T-cell (primary cell): ENCODE measurements at places on chromosomes 6 and 20. TPM values are rescaled to one million over a fixed set of nuclear protein-coding genes. Genes with fewer than 3 reads are reported as not detected.

DNA sequence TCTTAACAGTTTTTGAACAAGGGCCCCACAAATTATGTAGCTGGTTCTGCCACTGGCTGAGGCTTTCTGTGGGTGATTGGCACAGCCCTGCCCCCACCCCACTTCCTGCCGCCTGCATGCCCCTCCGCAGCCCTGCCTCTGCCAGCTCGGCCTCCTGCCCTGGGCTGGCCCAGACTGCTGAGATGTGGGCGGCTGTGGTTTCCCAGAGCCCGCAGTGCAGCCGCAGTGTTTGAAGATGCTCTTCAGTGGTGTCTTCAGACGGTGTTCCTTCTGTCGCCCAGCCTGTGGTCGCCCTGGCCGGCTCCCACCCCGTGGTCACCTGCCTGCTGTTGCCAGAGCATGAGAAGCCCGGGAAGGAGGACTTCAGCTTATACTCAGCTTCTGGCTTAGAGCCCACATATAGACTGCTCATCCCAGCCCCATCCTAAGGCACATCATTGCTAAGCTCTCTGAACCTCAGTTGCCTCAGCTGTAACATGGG, 154.3 kb downstream of the VEGFA start:
- DNase-seq, result peak; percentile 56

- DNase-seq, result no peak
These were observed 353.9 kb downstream of the BCKDHB start for GRCh38 chr6:80460257-80460865.

DNA sequence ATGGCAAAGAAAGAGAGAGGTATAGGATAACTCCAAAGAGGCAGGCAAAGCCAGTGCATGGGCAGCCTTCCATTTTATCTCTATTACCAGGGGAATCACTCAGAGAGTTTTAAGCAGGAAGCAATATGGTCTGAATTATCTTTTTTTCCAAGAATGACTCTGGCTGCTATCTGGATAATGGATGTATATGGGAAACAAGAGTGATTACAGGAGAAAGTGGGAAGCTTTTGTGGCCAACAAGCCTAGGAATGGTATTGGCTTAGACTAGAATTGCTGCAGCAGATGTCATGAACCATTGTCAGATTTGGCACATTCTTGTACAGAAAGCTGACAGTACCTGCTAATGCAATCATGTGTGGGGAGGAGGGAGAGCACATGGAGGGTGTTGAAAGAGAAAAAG, 73.0 kb upstream of the BTBD3 start:
- DNase-seq, result no peak

DNA sequence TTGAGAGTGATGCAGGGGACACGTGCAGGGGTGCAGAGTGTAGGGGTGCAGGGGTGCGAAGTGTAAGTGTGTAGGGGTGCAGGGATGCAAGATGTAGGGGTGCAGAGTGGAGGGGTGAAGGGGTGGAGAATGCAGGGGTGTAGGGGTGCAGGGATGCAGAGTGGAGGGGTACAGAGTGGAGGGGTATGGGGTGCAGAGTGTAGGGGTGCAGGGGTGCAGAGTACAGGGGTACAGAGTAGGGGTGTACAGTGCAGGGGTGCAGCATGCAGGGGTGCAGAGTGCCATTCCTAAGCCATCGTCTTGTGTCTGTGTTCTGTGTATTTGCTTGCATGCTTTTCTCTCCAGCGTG, 345.4 kb downstream of the TAF4 start:
- no peak for DNase-seq

Gene ERMARD
- 24.7 TPM for total RNA-seq

DNA sequence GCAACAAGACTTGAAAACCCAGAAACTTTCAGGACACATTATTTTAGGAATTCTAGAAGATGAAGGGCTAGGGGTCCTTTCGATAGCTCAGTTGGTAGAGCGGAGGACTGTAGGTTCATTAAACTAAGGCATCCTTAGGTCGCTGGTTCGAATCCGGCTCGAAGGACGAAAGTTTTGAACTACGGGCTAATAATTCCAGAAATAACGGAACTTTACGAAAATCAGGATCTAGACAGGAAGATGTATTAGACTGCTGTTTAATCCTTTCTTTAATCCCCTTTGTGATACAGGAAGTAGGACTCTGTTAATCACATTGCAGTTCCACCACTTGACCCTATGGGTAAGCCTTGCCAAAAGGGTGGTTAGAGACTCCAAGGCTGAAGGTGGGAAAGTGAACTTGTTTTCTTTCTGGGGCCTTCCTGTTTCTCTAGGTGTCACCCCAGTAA, 21.2 kb upstream of the ABT1 start:
- DNase-seq, result no peak

Gene DUSP15
- not detected for total RNA-seq

- no peak for DNase-seq
These were observed 40.4 kb upstream of the KIF25 start for GRCh38 chr6:167956983-167957492.

Gene OR2H1
- not detected for total RNA-seq

DNA sequence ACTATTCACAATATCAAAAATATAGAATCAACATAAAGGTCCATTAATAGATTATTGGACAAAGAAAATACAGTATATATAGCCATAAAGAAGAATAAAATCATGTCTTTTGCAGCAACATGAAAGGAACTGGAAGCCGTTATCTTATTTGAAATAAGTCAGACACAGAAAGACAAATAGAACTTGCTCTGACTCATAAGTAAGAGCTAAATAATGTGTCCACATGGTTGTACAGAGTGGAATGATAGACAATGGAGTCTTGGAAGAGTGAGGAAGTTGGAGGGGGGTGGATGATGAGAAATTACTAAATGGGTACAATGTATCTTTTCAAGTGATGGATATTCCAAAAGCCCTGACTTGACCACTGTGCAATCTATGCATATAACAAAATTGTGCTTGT, 613.5 kb downstream of the PHF3 start:
- DNase-seq, result no peak

- DNase-seq, result no peak
These were observed 35.5 kb upstream of the NXT1 start for GRCh38 chr20:23315099-23315498.

Gene TMEM217
- 0.49 TPM for total RNA-seq

Gene SUMO4
- total RNA-seq, result 11.4 TPM

Gene TRIM38
- total RNA-seq, result 20.5 TPM

GRCh38 chr6:150705392-150705791, 105.7 kb downstream of the PLEKHG1 start:
- no peak for DNase-seq

- no peak for DNase-seq
These were observed 28.1 kb downstream of the ALDH8A1 start for GRCh38 chr6:134921721-134922261.

- DNase-seq, result no peak
These were observed 3.1 kb downstream of the MYL9 start for GRCh38 chr20:36544134-36545018.

DNA sequence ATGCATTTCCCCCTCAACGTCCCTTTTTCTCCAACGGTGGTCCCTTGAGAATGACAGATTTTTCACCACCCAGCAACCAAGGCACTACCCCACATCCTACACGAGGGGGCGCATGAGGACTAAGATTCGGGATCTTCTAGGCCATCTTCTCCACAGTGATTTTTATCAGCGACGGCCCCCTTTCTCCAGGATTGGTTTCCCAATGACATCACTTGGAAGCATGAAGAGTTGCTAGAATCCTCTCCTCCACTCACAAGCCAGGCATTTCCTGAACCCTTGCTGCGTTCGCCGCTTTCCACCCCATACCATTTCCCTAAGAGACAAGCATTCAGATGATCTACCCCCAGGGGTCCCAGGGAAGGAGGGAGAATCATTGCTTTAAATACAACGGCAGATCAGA, 252.0 kb downstream of the HIVEP2 start:
- peak; percentile 68 for DNase-seq

- no peak for DNase-seq
These were observed 66.5 kb upstream of the IER3 start for GRCh38 chr6:30810813-30811339.

Gene GSTA1
- total RNA-seq, result 0.82 TPM

GRCh38 chr6:15819841-15820240, 157.0 kb upstream of the DTNBP1 start:
- DNase-seq, result no peak

DNA sequence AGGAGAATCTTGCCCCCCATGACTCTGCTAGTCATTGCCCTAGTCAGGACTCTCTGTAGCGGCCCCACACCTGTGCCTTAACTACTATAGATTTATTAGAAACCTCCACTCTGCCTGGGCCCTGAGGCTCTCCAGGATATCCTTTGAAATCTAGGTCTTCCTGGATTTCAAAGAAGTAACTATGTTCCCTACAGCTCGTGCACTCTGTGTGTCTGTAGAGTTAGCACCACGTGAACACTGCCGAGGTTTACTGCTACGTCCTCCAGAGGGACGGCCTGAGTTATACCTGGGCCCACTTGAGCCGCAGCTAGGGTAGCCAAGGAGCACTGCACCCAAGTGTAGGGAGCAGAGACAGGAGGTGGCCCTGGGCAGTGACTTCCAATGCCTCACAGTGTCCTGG, 19.8 kb downstream of the GLP1R start:
- no peak for DNase-seq

- DNase-seq, result no peak
These were observed 50.6 kb downstream of the RCAN2 start for GRCh38 chr6:46440641-46441040.

Gene TFAP2C
- not detected for total RNA-seq

DNA sequence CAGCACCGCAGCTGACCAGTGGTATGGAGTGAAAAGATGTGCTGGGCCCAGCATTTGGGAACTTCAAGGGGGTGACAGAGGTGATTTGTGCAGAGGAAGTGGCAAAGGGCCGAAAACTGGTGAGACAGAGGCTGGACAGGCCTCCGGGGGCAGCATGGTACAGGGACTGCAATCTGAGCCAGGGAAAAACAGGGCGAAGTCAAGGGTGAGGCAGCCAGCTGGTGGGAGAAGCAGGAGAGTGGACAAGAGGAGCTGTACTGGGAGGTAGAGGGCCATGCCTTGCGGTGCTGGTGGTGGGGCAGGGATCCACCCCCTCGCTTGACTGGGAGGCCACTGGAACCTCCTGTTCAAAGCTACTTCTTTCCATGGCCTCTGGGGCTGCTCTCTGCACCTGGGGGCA, 7.3 kb upstream of the GFRA4 start:
- DNase-seq, result no peak

Gene ARMC2
- total RNA-seq, result 8.1 TPM

- DNase-seq, result no peak
These were observed 15.0 kb downstream of the BTN2A1 start for GRCh38 chr6:26472549-26473290.

Gene MDFI
- total RNA-seq, result not detected

GRCh38 chr6:85600713-85601313, 7.2 kb upstream of the SNX14 start:
- no peak for DNase-seq
